ENCODE measurements at places on chromosomes 6 and 20. TPM values are rescaled to one million over a fixed set of nuclear protein-coding genes. Genes with fewer than 3 reads are reported as not detected.

DNA sequence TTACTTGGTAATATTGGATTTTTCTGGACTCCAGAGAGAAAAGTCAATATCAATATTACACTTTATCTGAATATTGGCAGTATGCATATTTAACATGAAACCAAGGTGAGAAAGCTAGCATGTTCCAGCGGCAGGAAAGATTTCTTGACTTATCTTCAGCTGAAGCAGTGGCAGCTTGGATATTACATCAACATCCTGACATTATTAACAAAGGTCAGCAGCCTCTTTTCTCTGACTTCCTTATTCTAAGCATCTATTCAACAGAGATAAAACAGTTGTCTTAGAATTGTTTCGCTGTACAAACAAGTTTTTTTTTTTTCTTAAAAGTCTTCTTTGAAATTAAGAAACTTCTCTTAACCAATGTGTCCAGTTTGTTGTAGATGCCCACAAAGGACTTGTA lies 11.8 kb downstream of the DCBLD1 start:
- DNase-seq, result no peak

GRCh38 chr20:19073584-19074218 lies 138.7 kb upstream of the SLC24A3 start:
- no peak for DNase-seq

- no peak for DNase-seq
Observed at GRCh38 chr6:54058236-54058635, 53.0 kb upstream of the MLIP start.

DNA sequence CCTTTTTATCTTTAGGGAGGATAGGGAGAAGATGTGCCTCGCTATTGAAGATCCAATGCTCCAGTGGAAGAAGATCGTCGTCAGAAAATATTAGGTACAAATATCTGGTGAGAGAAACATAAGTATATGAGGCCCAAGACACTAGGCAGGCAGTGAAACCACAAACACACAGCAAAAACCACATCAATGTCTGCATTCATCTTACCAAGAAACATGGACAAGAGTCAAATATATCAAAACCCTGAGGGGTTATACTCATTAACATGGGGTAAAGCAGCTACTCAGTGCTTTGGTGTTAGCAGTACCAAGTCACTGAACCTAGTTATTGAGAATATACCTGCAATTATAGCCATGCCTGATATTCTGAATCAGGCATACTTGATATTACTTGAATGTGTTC lies 101.4 kb upstream of the FAM184A start:
- DNase-seq, result no peak

- no peak for DNase-seq
Observed at GRCh38 chr6:16582446-16583143, 178.7 kb downstream of the ATXN1 start.

TMX4 gene
- 51.6 TPM for total RNA-seq

NANP gene
- 5.1 TPM for total RNA-seq
